ENCODE measurements at places on chromosomes 5 and 9.

GRCh38 chr5:86979811-86980411 lies 287.8 kb upstream of the RASA1 start:
- DNase-seq = no peak

DNA sequence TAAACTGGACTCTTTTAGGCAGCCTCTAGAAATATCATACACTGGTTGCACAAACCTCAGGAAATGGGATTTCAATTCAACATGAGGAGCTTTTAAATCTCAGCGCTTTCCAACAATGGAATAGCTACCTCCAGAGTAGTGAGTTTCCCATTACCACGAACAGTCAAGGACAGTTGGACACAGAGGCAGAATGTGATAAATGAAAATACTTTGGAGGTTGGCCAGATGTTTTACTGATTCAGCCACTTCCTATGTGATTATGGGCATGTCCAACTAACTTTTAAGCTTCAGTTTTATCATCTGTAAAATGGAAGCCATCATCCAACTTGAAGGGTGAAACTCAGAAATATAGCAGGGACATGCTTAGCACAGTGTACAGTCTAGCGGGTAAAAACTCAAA lies 2.1 kb downstream of the FBXW2 start:
- DNase-seq = no peak

- DNase-seq = no peak
Measured at GRCh38 chr5:135405082-135405481, 6.1 kb upstream of the MACROH2A1 start.

- DNase-seq = no peak
Measured at GRCh38 chr5:5573798-5574380, 151.4 kb downstream of the ICE1 start.

- no peak for DNase-seq
Measured at GRCh38 chr5:170277867-170278281, 19.7 kb downstream of the LCP2 start.

DNA sequence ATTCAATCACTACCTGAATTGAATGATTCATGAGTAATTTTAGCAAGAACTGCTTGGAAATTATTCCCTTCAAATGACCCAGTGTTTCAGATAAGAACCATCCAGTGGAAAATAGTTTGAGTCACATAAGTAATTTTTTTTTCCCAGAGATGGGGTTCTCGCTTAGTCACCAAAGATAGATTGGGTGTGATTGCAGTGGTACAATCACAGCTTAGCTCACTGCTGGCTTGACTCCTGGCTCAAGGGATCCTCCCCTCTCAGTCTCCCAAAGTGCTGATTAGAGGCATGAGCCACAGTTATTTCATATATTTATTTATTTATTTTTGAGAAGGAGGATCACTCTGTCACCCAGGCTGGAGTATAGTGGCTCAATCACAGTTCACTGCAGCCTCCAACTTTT lies 574.5 kb upstream of the ARRDC3 start:
- DNase-seq = no peak

- no peak for DNase-seq
Measured at GRCh38 chr5:17087035-17087434, 130.4 kb upstream of the BASP1 start.

DNA sequence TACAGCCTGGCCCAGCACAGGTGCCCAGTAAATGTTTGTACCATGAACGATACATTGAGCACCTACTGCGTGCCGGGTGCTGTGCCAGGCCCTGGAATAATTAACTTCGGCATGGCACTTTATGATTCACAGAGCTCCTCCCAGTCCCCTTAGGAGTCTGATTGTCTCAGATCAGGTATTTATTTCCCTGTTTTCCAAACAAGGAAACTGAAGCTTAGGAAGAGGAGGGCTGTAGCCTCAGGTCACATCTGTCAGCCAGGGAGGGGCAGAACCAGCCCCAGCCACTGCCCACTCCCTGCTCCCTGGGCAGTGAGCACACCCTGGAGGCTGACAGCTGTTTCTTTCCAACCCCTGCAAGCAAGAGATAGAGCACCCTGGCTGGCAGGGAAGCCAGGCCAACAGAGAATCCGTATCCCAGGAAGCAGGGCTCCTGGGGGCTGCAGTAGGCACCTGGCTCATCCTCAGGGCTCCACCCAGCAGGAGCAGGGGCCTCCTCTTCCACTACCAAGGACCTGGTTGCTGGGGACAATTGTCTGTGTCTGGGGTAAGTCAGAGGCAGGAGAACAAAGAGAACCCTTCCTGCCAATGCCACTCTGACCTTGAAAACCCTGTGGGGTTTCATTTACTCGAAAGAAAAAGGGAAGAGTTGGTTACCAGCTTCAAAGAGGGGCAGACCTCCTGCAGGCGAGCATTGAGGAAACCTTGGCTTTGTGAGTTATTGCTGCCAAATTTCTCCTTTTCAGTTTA lies 69.0 kb downstream of the DAB2IP start:
- no peak for DNase-seq

GRCh38 chr5:175693741-175694140 lies 35.9 kb downstream of the HRH2 start:
- DNase-seq = no peak

DNA sequence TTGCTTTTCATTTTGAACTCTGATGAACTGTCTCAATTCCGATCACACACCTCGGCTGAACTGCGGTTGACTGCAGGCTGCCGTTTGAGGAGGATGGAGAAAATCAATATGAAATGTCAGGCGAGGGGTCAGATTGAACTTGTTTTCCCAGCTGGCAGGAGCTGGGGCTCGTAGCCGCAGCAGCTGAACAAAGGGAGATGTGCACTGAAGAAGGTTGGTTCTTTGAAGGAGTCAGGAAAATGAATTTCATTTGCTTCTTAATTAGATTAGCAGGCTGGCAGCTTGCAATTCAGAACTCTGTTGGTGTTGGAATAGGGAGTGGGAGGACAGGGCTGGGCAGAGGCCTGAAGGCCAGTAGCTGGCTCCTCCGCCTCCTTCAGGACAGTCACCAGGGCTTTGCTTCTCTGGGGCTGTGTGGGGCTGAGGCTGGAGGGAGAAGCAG lies 117.4 kb upstream of the GPR151 start:
- DNase-seq = no peak

- DNase-seq = no peak
Measured at GRCh38 chr9:135150981-135151380, 63.5 kb downstream of the OLFM1 start.

DNA sequence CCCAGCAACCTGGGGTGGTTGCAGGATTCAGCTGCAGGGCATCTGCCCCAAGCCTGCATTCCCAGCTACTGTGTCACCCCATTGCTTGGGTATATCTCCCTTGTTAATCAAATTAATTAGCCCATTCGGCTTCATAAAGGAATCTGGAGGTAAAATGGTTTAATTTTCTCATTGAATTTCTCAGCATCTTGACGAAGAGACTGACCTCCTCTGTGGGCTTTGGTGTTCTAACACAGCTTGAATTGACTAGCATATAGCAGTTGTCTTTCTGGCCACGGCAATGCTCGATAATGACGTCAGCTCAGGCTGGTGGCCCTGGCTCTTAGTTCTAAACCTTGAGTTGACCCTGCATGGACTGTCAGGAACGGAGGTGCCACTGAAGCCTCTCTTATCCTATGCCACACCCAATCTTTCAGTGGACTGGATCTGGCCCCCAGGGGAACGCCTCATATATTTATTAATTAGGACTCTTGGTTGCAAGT lies 72.4 kb downstream of the MSX2 start:
- DNase-seq = no peak

DNA sequence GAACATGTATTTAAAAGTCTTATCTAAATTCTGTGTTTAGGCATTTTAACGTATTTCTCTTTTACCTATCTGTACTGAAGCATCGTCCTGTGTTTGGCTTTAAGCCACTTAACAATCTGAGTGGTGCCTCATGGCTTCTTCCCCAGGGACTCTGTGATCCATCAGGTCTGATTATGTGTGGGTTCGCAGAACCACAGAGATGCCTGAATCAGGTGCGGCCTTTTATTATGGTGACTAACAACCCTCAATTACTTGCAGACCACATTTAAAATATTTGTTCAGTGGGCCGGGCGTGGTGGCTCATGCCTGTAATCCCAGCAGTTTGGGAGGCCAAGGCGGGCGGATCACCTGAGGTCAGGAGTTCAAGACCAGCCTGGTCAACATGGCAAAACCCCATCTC lies 39.6 kb upstream of the SAP30L start:
- DNase-seq = no peak

- DNase-seq = peak; percentile 36
Measured at GRCh38 chr9:14347406-14348122, 33.6 kb upstream of the NFIB start.

GRCh38 chr5:32130865-32131264 lies 43.3 kb downstream of the GOLPH3 start:
- DNase-seq = no peak
